ENCODE measurements at places on chromosomes 12 and 14.
A peak's percentile ranks its signal among the peaks of the same experiment; 100 is the strongest.

DNA sequence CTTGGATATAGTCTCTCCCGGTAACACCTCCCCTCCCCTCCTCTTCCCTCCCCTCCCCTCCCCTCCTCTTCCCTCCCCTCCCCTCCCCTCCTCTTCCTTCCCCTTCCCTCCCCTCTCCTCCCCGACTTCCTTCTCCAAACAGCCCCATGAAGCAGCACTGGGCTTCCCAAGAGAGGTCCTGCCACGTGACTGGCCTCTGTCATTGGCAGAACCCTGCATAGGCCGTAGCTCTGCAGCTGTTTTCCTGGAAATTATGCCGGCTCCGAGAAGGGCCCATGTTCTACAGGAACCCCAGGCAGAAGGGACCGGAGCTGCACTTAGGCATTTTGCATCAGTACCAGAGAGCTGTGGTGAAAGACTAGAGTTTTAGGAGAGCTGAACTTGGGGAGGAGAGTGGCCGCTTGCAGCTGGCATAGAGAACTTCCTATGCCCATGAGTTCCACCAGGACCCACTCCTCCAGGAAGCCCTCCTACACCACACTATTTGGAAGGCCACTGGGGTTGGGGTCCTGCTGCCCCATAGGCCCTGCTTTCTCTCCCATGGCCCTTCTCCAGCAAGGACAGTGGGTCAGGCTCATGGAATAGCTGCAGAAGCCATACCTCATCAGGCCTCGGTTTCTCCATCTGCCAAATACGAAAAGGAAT, 5.1 kb upstream of the TNFAIP2 start:
- peak; percentile 72 for DNase-seq

DNA sequence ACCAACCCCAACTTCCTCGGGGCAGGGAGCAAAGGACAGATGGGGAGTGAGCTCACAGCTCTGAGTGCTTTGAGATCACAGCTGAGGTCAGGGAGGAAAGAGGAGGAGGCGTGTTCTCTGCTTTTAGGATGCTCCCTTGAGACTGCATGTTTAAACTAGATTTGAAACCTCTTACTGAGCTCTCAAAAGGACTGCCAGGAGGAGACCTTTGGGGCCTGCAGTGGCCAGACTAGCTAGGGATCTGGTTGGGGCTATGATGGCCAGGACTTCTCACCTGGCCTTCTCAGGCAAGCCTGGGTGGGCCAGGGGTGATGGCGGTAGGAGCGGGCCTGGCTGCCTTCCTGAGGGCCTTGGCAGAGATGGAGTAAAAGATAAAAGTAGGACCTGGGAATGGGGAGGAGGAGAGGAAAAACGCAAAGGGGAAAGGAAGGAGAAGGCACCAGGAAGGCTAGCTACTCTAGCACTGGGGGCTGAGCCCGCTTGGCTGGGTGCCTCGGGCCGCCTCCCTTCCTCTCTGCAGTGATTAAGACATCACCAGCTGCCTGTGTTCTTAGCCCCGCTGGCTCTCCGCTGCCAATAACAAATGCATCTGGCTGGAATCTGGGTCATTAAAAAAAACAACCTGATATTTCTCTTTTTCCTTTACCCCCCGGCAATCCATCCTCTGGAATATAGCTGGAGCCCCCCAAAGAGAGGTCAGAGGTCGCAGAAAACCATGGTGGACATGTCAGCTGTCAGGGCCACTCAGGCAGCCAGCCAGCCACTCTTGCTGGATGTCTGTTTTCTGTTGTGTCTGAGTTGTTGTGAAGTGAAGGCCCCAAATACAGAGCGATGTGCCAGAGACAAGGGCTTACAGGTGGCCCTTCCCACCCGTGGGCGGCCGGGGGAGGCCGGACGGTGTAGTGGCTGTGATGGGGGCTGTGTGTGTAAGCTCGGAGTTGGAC, 141.3 kb downstream of the TSPAN9 start:
- DNase-seq: peak; percentile 90

DNA sequence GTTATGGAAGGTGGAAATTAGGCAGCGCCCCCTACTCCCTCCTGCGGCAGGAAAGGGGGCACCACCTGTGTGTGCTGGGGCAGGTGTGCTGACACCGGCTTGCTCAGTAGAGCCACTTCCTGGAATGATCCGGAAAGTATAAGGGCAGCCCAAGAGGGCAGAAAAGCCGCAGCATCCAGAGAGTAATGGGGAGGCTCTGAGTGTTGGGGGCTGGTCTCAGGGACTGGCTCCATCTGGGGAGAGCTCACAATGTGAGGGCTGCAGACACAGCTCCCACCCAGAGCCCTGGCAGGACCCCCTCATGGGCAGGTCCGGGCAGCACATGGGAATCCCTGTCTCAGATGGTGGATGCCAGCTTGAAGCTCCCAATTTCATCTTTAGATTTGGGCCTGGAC, 187.6 kb upstream of the C14orf180 start:
- DNase-seq: no peak

GRCh38 chr14:81455390-81455789, 55.3 kb upstream of the STON2 start:
- DNase-seq: no peak

DNA sequence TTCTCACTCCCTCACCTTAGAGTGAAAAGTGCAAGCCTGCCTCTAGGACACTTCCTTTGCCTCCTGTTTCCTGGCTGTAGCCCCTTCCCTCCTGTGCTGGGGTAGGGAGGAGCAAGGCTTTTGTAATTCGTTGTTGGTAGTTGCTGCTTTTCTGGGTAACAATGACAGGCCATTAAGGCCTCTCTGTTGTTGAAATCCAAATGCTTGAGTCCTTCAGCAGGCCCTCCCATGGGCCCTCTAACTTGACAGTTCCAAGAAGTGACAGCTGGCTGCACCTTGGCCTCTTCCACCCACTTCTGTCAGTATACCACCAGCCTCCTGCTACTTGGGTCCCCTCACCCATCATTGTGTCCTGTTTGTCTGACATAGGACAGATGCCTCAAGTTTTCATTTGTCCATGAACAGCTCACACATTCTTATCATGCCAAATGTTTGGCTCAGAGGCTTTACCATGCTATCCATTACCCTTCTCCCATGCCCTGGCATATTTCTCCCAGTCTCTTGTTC, 103.7 kb upstream of the PDE3A start:
- no peak for DNase-seq

DNA sequence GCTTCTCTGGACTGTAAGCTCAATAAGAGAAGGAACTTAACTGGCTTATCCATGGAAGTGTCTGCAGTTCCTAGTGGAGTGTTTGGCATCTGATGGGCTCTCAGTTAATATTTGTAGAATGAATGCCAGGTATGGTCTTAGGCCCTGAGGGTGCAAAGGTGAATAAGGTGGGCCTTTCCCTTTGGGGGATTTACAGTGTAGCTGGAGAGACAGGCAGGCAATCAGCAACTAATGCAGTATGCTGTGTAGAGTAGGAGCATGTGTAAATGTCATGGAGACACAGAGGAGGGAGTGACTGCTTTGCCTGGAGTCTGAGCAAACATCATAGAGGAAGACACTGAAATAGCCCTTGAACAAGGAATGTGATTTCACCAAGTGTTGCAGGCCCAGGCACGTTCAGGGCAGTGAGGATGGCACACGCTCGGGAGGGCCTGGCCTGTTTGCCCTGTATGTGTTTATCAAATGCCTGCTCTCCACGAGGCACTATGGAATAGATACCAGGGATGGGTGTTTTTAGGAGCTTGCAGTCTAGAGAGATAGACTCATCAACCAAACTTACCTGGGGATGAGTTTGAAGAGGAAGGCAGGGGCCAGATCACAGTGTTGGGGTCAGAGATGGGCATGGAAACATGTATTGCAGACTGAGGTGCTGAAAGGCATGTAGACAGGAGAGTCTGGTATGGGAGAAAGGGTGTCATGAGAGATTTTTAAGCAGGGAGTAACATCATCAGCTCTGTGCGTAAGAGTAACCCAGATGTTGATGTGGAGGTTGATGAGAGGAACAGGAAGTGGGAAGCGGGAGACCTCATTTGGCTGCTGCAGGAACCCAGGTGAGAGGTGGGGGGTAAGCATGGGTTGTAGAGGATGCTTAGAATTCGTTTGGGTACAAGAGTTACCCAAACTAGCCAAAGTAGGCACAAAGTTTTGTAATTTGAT, 54.1 kb downstream of the PLXNC1 start:
- no peak for DNase-seq

DNA sequence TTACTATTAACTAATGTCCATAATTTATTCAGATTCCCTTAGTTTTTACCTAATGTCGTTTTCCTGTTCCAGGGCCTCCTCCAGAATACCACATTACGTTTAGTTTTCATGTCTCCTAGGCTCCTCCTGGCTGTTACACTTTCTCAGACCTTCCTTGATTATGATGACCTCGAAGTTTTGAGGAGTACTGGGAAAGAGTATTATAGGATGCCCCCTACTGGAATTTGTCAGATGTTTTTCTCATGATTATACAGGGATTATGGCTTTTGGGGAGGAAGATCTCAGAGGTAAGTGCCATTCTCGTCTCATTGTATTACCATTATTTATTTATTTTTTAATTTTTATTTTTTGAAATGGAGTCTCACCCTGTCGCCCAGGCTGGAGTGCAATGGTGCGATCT, 17.7 kb upstream of the C1S start:
- DNase-seq: no peak

DNA sequence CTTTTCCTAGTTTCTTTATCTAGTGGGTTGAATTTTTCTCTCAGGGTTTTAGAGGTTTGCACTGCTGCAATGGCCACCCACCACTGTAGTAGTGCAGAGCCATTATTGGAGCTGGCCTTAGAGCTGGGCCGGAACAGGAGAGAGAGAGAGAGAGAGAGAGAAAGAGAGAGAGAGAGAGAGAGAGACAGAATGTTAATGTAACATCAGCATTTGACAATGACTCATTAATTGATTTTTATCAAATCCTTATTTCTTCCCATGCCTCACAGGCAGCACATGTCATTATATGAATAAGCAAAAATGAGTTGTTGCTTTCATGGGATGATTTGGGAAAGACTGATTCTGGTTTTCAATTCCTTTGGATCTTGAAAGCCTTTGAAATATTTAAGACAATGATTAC, 76.3 kb upstream of the PPP4R3A start:
- DNase-seq: no peak

- no peak for DNase-seq
Measured at GRCh38 chr14:64891839-64892375, 12.2 kb upstream of the SPTB start.

- no peak for DNase-seq
Measured at GRCh38 chr12:166425-167075, 47.4 kb downstream of the SLC6A12 start.

DNA sequence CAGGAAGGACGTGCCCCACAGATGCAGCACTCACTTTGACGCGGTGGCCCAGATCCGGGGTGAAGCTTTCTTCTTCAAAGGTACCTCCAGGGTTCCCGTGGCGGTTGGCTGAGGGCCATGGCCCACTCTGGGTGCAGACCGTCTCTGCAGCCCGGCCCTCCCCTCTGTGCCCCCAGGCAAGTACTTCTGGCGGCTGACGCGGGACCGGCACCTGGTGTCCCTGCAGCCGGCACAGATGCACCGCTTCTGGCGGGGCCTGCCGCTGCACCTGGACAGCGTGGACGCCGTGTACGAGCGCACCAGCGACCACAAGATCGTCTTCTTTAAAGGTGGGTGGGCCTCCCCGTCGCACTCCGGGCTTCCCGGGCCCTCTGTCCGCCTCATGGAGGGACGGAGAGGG, 16.9 kb downstream of the MMP17 start:
- DNase-seq: no peak

DNA sequence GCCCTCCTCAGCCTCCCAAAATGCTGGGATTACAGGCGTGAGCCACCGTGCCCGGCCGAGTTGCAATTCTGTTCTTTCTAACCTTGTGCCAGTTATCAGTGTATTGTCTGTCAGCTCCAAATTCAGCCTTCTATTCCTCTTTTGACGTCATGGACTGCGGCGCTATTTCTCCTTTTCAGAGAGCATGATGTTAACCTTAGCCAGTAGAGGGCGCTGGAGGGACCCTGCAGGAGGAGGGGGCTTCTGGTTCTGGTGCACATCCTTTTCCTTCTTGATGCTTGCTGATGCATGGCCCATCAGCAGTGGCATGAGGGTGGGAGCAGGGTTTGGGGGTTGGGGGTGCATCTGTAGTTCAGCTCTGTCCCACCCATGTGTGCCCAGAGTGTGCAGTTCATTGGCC, 179.3 kb upstream of the RMST start:
- no peak for DNase-seq

DNA sequence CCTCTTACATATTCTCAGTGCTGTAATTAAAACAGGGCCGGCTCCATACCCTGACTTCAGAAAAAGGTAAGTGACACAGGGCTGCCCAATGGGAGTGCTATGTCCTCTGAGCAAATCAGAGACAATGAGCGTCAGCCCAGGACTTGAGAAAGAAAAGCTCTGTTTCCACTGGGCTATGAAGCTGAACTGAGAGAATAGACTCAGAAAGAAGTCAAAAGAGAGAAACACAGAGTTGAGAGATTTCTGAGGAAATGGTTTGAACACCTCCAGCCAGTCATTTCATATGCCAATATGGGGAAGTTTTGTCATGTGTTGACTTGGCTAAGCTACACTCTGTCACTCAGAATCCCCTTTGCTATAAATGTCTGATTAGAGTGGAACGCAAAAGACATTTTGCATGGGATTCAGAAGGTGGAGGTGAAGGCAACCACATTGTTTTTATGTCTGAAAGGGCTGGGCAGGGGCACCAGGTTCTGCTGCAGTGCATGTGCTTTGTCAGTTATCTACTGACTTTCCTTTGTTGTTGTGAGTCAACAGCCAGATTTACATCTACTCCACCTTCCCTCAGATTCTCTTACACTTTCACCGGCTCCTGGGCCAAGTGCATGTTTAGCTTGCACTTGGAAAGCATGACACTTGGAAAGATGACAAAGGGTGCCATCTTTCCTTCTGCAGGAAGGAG, 313.3 kb downstream of the DUSP6 start:
- no peak for DNase-seq

DNA sequence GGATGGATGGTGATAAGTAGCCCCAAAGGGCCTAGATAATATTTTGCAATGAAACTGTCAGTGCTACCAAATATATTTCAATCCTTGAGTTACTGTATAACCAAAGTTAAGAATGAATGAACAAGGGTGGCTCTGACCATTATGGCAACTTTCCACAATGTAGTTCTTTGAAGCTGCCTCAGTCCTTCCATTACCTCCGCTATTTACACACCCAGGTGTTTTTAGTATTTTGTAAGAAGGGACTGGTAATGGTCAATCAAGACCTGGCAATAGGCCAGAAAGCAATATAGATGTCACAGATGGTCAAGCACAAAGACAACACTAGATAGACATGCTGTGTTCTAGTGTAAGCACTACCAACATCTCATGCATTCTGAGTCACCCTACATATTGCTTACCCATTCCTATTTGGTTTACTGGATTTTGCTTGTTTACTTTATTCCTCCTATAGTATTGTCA, 16.3 kb downstream of the DUSP16 start:
- no peak for DNase-seq

- no peak for DNase-seq
Measured at GRCh38 chr12:89884952-89885351, 176.3 kb upstream of the ATP2B1 start.

- DNase-seq: no peak
Measured at GRCh38 chr14:66228267-66228970, 257.8 kb upstream of the CCDC196 start.

GRCh38 chr14:22122829-22123560, 449.4 kb upstream of the OR4E1 start:
- DNase-seq: no peak

- DNase-seq: no peak
Measured at GRCh38 chr12:14238221-14238792, 127.2 kb upstream of the ATF7IP start.
